Activated CD8-positive, alpha-beta T cell treated with anti-CD3 and anti-CD28 coated beads for 36 hours (primary cell): ENCODE measurements at places on chromosomes 3 and 15. TPM values are rescaled to one million over a fixed set of nuclear protein-coding genes. Genes with fewer than 3 reads are reported as not detected.

The STXBP5L gene
- total RNA-seq: not detected

The SPATA12 gene
- total RNA-seq: not detected

The MYLK gene
- not detected for total RNA-seq

The PYDC2 gene
- not detected for total RNA-seq

The CYP8B1 gene
- total RNA-seq: not detected

The B3GNT5 gene
- total RNA-seq: 25.8 TPM

The CNTN4 gene
- total RNA-seq: not detected

The GABRR3 gene
- total RNA-seq: not detected

The CHL1 gene
- not detected for total RNA-seq

The DLEC1 gene
- 0.20 TPM for total RNA-seq

The SMCO1 gene
- not detected for total RNA-seq

The IL5RA gene
- not detected for total RNA-seq

The FBXW12 gene
- not detected for total RNA-seq

The DAPK2 gene
- total RNA-seq: 1.5 TPM

The RAD51 gene
- 66.5 TPM for total RNA-seq

The SCG5 gene
- 1.2 TPM for total RNA-seq

The RGMA gene
- total RNA-seq: not detected

The AMOTL2 gene
- total RNA-seq: not detected

The CPNE4 gene
- not detected for total RNA-seq

The ZNF621 gene
- total RNA-seq: 18.5 TPM

The CHRM5 gene
- not detected for total RNA-seq

The EPHB3 gene
- 0.07 TPM for total RNA-seq

The SERINC4 gene
- not detected for total RNA-seq

The HCLS1 gene
- total RNA-seq: 199 TPM

The GP9 gene
- not detected for total RNA-seq

The ADAMTS17 gene
- 1.5 TPM for total RNA-seq

The ATP13A4 gene
- total RNA-seq: 2.8 TPM

The ZSCAN2 gene
- total RNA-seq: 6.6 TPM

The BAHD1 gene
- total RNA-seq: 14.7 TPM

The FETUB gene
- total RNA-seq: not detected

The LRRC3B gene
- total RNA-seq: not detected

The NPAP1 gene
- not detected for total RNA-seq

The GRAMD1C gene
- total RNA-seq: 0.61 TPM

The CCNB2 gene
- 64.4 TPM for total RNA-seq

The STAC gene
- not detected for total RNA-seq

The SCN5A gene
- 0.52 TPM for total RNA-seq

The DNAJB8 gene
- total RNA-seq: not detected

The UQCRC1 gene
- 256 TPM for total RNA-seq
